PC-3 (cell line): ENCODE measurements at places on chromosomes 1 and 21. TPM values are rescaled to one million over a fixed set of nuclear protein-coding genes. Genes with fewer than 3 reads are reported as not detected.
A peak's percentile ranks its signal among the peaks of the same experiment; 100 is the strongest.

KIF26B gene
- total RNA-seq, result 0.04 and 0.17 TPM in 2 replicates

RGS13 gene
- 0.22 TPM in 1 of 2 replicates, not detected in the other for total RNA-seq

C2CD4D gene
- total RNA-seq, result 0.58 and 2.8 TPM in 2 replicates

NGF gene
- 0.86 and 2.4 TPM in 2 replicates for total RNA-seq

RNF186 gene
- 0.69 TPM in 1 of 2 replicates, not detected in the other for total RNA-seq

DNA sequence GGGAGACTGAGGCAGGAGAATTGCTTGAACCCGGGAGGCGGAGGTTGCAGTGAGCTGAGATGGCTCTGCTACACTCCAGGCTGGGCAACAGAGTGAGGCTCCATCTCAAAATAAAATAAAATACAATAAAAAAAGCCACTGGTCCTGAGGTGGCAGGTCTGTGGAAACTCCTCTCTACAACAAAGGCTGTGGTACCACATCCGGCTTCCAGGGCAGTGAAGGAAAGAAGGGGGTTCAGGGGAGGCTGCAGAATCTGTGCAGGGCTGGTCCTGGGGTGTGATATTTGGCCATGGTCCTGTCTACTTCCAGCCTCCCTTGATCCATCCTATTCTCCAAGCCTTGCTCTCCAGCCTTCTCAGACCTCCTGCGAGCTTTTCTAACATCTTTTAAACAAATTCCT is 731 bp upstream of the ZNF683 start:
- no peak overlapping the region for H3K4me3 ChIP-seq
- H3K27ac ChIP-seq, result no peak overlapping the region
- no peaks in the 10 kb centered on the region for H3K36me3 ChIP-seq

DNA sequence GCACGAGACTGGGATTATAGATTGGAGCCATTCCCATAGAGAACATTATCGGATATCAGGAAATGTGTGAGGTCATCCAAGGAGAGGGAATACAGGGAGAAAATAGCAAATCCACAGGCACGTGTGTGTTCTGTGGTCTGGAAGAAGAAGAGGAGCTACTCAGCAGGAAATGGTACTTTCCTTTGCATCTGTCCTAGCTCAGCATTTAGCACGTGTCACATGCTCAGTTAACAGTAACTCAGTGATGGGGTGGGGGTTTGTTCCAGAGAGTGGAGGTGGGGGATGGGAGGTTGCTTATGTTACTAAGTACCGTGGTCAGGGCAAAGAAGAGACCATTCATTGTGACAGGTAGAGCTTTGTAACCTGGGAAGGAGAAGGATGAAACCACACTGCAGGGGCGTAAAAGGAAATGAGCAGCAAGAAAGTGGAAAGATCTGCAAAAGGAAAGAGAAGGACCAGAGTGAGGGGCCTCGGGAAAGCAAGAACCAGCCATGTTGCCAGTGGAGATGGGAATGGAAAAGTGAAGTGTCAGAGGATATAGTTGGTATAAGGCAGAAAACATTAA is 100.4 kb downstream of the ATP5PO start:
- H3K4me1 ChIP-seq, result no peaks in the 10 kb centered on the region
- H3K27me3 ChIP-seq, result no peaks in the 10 kb centered on the region
- no peak overlapping the region for H3K27ac ChIP-seq
- H3K4me3 ChIP-seq, result no peak overlapping the region

DNA sequence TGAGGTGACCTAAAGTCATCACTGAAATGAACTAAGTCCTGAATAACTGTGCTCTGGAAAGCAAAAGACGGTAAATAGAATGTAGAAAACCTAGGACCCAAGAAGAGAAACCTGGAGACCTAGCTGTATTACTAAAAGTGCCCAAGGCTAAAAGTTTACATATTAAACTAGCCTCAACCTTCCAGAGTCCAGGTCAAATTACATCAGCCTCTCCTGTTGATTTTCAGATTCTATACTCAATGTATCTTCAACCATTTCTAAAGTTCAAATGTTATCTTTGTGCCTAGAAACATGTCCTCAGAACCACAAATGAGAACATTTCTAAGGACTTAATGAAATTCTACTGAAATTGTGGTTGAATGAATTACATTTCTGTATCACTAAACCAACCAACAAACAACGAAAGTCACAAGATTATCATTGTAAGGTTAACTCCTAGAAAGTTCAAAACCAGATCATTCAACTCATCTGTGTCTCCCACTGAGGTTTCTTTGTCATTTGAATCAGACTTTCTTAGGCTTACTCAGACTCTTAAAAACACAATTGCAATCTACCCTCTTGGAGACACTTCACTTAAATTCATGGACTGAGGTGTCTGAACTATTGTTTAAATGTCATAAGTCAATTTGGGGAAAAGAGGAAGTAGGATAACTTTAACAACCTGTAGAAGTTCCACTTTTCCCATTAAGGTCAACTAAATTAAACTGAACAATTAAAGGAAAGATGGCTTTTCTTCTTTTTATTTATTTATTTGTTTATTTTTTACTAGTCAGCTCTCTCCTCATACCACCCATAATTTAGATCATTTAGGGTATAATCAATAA is 207.7 kb downstream of the BARHL2 start:
- no peak for DNase-seq
- H3K4me1 ChIP-seq, result no peaks in the 10 kb centered on the region
- H3K27ac ChIP-seq, result no peak overlapping the region
- no peaks in the 10 kb centered on the region for H3K36me3 ChIP-seq
- peaks cover 48% of the 10 kb centered on the region for H3K27me3 ChIP-seq
- H3K4me3 ChIP-seq, result no peak overlapping the region

DNA sequence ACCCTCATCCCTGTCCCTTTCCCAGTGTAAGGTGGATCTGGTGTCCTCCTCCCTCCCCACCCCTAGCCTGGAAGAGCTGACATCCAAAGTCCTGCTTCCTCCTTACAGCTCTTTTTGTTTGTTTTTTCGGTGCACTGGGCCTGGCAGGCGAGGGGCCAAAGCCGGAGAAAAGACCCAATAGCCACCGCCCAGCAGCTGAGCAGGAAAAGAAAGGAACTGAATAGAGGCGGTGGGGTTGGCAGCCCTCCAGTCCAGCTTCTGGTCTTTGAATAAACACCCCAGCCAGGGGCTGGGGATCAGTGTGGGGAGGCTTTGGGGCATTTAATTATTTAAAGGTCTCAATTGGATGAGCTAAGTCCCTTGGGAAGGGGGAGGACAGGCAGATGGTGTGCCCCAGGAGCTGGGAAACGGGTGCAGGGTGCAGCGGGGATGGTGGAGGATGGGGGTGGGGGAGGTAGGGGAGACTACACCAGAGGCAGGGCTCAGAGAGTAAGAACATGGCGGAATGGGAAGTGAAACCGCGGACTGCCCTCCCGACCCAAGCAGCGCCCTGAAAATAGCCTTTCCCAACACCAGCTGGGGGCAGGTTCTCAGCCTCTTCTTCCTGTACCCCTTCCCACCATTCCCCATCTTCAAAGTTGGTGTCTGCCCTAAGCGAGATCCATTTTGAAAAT is 20.2 kb downstream of the BTG2 start:
- H3K27ac ChIP-seq, result no peak overlapping the region
- H3K36me3 ChIP-seq, result no peaks in the 10 kb centered on the region
- no peak overlapping the region for H3K4me3 ChIP-seq
- H3K4me1 ChIP-seq, result peaks cover 14% of the 10 kb centered on the region; the same call in 1 of the 2 replicates

DNA sequence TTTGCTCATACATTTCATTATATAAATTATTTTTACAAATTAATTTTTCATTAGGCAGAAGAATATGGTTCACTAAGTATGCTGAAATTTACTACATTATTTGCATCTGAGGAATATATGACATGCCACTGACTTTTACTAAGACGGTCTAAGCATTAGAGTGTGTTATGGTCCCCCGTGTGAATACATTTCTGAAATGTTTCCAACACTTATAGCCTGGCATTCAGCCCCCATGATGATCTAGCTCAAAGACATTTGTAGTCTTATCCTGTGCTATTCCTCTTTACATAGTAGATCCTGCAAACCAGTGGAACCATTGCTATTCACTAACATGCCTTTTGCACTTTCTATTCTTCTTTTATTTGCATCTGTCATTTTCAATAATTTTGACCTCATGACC is 1878.0 kb downstream of the MRPL39 start:
- no peaks in the 10 kb centered on the region for H3K27me3 ChIP-seq
- H3K27ac ChIP-seq, result no peak overlapping the region
- no peak overlapping the region for H3K4me3 ChIP-seq
- H3K36me3 ChIP-seq, result no peaks in the 10 kb centered on the region
- peak; percentile 9 for DNase-seq
- H3K4me1 ChIP-seq, result no peaks in the 10 kb centered on the region

- no peaks in the 10 kb centered on the region for H3K4me1 ChIP-seq
- no peak for DNase-seq
- H3K27ac ChIP-seq, result no peak overlapping the region
- H3K36me3 ChIP-seq, result no peaks in the 10 kb centered on the region
Measured at GRCh38 chr1:54355931-54356679, 50.1 kb downstream of the SSBP3 start.

DNA sequence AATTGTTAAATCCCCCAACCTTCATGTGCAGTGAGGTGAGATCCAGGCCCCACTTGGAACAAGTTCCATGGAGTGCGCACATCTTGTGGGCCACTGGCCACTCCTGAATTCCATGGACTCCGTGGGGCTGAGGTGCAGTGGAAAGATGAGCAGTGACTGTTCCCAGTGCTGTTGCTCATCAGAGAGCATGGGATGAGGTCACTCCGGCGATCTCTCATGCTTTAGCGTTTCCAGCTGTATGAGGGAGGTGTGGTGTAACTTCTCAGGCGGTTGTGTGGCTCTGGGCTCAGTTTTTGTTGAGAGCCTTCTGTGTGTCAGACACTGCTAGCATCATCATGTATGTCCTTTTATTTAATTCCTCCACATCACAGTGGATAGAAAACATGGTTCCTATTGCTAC is 96.2 kb downstream of the GALNT2 start:
- peaks cover 12% of the 10 kb centered on the region for H3K36me3 ChIP-seq
- no peak overlapping the region for H3K4me3 ChIP-seq
- no peaks in the 10 kb centered on the region for H3K27me3 ChIP-seq
- peak; percentile 22 for DNase-seq

DNA sequence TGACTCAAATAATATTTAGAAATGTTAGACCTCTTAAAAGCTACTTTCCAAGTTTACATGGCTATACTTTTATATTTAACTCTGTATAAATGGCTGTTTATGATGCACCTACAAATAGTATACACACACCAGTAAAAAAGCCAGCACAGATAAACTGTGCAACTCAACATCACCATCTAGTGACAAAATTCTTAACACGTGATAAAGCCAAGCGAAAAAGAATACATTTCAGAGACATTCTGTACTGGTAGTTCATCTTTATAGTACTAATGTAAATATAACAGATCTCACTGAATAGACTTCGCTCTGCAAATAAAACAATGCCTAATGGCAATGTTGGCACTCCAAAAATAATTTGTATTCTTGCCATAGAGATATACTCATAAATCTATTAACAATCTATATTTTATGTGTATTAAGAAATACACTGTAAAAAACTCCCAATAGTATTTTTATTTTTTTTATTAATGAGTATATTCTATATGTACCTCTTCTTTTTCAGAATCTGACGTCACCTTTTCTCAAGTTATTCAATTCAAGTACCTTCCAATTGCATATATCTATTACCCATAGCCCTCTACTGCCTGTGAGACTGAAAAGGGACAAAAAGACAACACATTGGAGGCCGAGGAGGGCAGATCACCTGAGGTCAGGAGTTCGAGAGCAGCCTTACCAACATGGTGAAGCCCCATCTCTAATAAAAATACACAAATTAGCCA is 100.2 kb downstream of the DPYD start:
- no peak overlapping the region for H3K4me3 ChIP-seq
- no peaks in the 10 kb centered on the region for H3K27me3 ChIP-seq
- H3K4me1 ChIP-seq, result no peaks in the 10 kb centered on the region
- H3K36me3 ChIP-seq, result no peaks in the 10 kb centered on the region
- DNase-seq, result peak; percentile 76

GRCh38 chr1:13951793-13952751 is 252.1 kb downstream of the PRDM2 start:
- DNase-seq, result no peak
- no peaks in the 10 kb centered on the region for H3K4me1 ChIP-seq
- H3K27ac ChIP-seq, result no peak overlapping the region
- no peak overlapping the region for H3K4me3 ChIP-seq
- no peaks in the 10 kb centered on the region for H3K36me3 ChIP-seq

- H3K27me3 ChIP-seq, result no peaks in the 10 kb centered on the region
- no peak overlapping the region for H3K27ac ChIP-seq
- DNase-seq, result no peak
- no peaks in the 10 kb centered on the region for H3K36me3 ChIP-seq
- peaks cover 15% of the 10 kb centered on the region for H3K4me1 ChIP-seq
Measured at GRCh38 chr1:206923009-206923960, 1.5 kb upstream of the FCMR start.

DNA sequence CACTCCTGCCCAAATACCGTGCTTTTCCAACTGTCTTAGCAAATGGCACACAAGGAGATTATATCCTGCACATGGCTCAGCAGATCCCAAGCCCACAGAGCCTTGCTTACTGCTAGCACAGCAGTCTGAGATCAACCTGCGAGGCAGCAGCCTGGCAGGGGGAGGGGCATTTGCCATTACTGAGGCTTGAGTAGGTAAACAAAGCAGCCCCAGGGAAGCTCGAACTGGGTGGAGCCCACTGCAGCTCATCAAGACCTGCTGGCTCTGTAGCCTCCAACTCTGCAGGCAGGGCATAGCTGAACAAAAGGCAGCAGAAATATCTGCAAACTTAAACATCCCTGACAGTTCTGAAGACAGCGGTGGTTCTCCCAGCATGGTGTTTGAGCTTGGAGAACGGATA is 70.1 kb upstream of the PTBP2 start:
- DNase-seq, result no peak
- H3K27ac ChIP-seq, result no peak overlapping the region
- no peaks in the 10 kb centered on the region; the same call in 1 of the 2 replicates for H3K27me3 ChIP-seq
- no peaks in the 10 kb centered on the region for H3K4me1 ChIP-seq

GRCh38 chr1:162324396-162324795 is 52.3 kb downstream of the SPATA46 start:
- H3K36me3 ChIP-seq, result no peaks in the 10 kb centered on the region
- DNase-seq, result no peak
- no peaks in the 10 kb centered on the region for H3K4me1 ChIP-seq
- H3K4me3 ChIP-seq, result no peak overlapping the region
- no peaks in the 10 kb centered on the region for H3K27me3 ChIP-seq

GRCh38 chr1:23405946-23406345 is 18.6 kb downstream of the TCEA3 start:
- no peak overlapping the region for H3K4me3 ChIP-seq
- H3K27me3 ChIP-seq, result no peaks in the 10 kb centered on the region
- H3K4me1 ChIP-seq, result peaks cover 22% of the 10 kb centered on the region
- H3K36me3 ChIP-seq, result no peaks in the 10 kb centered on the region; the same call in 1 of the 2 replicates
- H3K27ac ChIP-seq, result no peak overlapping the region

- DNase-seq, result no peak
- H3K36me3 ChIP-seq, result no peaks in the 10 kb centered on the region
- H3K27ac ChIP-seq, result no peak overlapping the region
- no peak overlapping the region for H3K4me3 ChIP-seq
- peaks cover 11% of the 10 kb centered on the region; the same call in 1 of the 2 replicates for H3K4me1 ChIP-seq
Measured at GRCh38 chr1:46461017-46461808, 28.4 kb upstream of the DMBX1 start.

GRCh38 chr1:150809651-150810050 is 1.6 kb upstream of the CTSK start:
- H3K27me3 ChIP-seq, result no peaks in the 10 kb centered on the region
- H3K27ac ChIP-seq, result no peak overlapping the region
- peak; percentile 22 for DNase-seq
- no peaks in the 10 kb centered on the region for H3K4me1 ChIP-seq
- H3K36me3 ChIP-seq, result peaks cover 24% of the 10 kb centered on the region; the same call in 1 of the 2 replicates

- no peaks in the 10 kb centered on the region for H3K36me3 ChIP-seq
- no peaks in the 10 kb centered on the region for H3K27me3 ChIP-seq
- H3K4me3 ChIP-seq, result no peak overlapping the region
- H3K27ac ChIP-seq, result no peak overlapping the region
- peak; percentile 98 for DNase-seq
Measured at GRCh38 chr1:173202424-173203145, 4.5 kb downstream of the TNFSF4 start.

- peaks cover 12% of the 10 kb centered on the region for H3K4me1 ChIP-seq
- H3K4me3 ChIP-seq, result no peak overlapping the region
- DNase-seq, result no peak
- H3K27ac ChIP-seq, result no peak overlapping the region
- no peaks in the 10 kb centered on the region for H3K27me3 ChIP-seq
- H3K36me3 ChIP-seq, result no peaks in the 10 kb centered on the region
Measured at GRCh38 chr1:25774921-25775771, 24.8 kb upstream of the SELENON start.
